ENCODE measurements at places on chromosomes 4 and X. TPM values are rescaled to one million over a fixed set of nuclear protein-coding genes. Genes with fewer than 3 reads are reported as not detected.
A peak's percentile ranks its signal among the peaks of the same experiment; 100 is the strongest.

DNA sequence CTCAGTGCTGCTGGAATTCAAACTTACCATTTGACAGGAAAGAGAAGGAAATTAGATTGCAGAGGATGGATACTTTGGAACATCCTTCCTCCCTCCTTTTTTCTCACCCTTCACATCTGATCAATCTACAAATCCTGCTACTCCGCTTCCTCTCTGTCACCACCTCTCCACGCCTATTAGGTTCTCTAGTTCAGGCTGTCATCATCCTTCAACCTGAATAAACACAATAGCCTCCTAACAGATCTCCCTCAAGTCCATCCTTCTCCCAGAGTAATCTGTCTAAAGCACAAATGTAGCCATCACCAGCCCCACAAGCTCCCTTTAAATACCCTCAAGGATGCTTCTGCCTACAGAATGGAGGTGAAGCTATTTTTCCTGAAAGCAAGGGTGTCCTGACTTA, 20.0 kb upstream of the SLAIN2 start:
- DNase-seq, result no peak

DNA sequence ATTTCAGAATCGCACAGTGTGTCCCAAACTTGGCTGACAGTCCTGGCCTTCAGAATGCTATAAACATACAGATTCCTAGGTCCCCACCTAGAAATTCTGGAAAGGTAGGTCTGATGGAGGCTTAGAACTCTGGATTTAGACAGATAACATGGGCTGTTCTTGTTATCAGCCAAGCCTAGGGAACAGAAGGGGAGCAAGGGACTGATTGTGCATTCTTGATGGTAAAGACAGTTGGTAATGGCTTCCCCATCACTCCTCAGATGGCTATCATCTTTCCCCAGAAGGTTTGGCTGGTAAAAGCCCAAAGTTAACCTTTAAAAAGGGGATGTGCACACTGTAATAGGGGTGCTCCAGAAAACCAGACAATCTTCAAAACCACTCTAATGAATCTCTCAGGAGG, 35.7 kb downstream of the DIPK2B start:
- no peak for DNase-seq

- peak; percentile 86 for DNase-seq
Measured at GRCh38 chr4:35151816-35152572, 1092.3 kb downstream of the ARAP2 start.

HTN1 gene
- total RNA-seq, result not detected

Measured in endodermal cell (in vitro differentiated cells).